ENCODE measurements at places on chromosomes 11 and 22.

GRCh38 chr22:27919942-27920755, 1.1 kb upstream of the PITPNB start:
- DNase-seq: no peak

DNA sequence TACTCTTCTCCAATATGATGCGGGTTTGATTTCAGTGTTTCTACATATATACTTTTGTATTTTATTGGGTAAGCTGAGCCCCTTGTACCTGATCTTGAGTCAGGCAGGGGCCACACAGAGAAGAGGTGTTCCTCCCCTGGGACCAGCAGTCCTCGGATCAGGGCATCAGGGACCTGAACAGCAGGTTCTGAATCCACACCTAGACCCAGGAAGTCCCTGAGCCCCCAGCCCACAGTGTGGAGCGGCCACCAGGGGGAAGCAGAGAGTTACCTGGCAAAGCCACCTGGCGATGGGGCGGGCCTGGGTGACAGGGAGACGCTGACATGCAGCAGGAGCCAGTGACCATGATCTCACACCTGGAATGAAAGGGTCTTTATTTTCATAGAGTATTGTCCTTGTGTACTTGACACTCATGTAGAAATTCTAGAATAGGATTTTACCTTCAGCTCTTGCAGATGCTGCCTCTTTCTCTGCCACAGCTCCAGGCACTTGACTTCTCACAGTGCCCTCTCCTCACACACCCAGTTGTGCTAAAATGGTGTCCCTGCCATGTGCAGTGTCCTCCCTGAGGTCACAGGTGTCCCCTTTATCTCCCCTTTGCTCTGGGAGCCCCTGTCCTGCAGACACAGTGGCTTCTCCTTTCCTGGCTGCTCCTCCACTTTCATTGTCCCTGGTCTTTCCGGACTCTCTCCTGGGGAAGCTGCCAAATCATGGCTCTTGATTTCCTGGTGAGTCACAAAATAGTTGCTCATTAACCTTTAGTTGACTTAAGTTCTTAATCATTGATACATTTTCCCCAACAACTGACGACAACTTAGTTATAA, 48.5 kb downstream of the GGTLC2 start:
- DNase-seq: peak; percentile 73

GRCh38 chr11:86678823-86679222, 6.4 kb upstream of the ME3 start:
- DNase-seq: no peak

GRCh38 chr11:22347857-22348487, 9.8 kb downstream of the SLC17A6 start:
- no peak for DNase-seq

DNA sequence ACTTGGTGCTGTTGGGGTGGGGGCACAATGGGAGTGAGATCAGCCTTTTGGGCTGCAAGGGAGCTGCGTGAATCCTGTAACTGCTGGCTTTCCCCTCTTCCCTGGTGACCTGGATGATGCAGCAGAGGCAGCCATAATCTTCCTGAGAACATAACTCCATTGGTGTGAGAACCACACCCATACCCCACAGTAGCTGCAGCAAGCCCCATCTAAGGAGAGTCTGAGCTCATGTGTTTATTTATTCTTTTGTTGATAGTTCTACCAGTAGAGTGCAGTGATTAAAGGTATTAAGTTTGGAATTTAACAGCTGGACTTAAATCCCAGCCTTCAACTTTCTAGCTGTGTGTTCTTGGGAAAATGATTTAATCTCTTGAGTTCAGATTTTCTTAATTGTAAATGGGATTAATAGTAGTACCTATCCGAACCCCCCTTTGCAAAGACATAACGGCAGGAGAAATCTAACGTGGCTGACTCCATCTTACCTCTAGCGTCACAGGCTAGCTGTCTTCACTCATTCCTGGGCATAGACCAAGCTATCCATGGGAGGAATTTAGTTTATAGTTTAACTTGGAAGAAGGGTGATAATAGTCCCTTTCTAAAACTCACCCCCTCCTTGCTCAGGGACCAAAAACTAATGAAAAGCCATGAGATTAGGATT, 385.0 kb upstream of the DDI1 start:
- DNase-seq: no peak

DNA sequence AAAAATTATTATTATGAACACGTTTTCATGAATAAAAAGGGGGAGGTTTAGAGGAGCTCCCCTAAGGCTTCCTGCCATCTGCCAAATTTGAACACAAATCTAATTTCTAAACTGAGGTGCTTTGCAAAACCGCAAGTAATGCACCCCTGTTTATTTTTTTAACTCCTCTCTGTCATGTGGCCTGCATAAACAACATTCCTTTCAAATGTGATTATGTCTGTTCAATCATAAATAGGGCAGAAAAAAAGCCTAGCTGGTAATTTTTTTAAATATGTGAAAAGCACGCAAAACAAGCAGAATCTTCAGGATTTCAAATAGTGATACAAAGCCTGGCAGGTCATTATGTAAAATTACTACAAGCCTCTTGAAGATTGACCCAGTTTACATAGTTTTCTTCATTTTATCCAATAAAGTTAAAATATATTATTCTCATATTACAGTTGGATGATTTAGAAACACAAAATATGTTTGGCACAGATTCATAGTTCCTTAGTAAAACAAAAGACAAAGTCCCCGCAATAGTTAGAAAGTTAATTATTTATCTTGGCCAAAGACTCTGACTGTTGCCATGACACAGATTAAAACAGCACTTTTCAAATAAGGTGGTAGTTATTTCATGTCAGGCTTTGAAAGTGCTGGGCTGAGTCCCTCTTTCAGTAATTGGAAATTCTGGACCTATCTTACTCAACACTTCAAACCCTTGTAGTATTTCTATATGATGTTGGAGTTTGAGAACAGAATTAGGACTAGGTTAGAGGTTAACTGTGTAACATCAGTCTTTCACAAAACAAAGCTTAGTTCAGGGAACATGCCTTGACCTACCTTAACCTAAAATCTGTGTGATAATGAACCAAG, 200.3 kb upstream of the MPPED2 start:
- DNase-seq: no peak

- DNase-seq: no peak
These were observed 15.0 kb upstream of the APOA1 start for GRCh38 chr11:116852261-116853031.

DNA sequence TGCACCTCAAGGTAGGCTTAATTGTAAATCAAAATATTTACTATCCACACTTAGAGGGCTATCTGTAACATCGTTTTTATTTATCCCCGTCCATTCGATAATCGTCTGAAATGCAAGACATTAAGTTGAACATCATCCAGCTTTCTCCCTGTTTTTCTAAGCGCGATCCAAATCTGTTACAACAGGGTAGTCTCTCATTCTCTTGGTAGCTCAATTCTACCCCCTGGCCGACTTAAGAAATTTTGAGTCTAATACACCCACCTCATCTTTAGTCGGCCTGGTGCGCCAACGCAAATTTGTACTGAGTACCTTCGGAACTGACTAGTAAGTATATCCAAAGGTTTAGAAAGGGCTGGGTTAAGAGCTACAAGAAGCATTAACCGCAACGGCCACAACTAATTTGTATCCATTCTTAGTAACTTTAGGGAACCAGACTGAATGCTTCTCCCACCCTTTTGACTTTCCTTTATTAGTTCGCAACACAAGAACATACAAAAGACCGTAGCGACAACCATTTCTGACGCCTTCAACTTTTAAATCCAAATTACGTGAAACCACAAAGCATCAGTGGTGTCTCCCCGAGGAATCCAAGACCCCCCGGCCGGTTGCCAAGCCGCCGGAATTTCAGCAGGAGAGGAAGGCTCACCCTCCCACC, 1.0 kb upstream of the ZNF143 start:
- DNase-seq: peak; percentile 38

DNA sequence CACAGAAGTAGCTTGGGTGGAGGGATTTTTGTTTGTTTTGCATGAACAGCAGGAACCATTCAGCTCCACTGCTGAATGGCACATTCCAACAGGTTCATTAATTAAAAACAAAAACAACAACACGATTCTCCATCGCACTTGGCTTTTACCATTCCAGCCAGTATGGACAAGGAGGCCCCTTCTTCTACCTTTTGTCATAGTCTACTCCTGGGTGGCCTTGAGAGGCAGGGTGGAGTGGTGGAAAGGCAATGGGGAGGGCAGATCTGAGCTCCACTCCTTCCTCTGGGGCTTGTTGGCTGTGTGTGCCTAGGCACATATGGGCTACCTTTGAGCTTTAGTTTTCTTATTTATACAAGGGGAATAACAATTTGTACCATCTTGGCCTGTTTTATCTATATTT, 4.8 kb downstream of the TIMP3 start:
- no peak for DNase-seq

- DNase-seq: no peak
These were observed 41.3 kb upstream of the API5 start for GRCh38 chr11:43270468-43270867.

- DNase-seq: no peak
These were observed 724.2 kb downstream of the BRD1 start for GRCh38 chr22:49103314-49104059.

- no peak for DNase-seq
These were observed 359.7 kb upstream of the PDGFD start for GRCh38 chr11:104523611-104524010.

DNA sequence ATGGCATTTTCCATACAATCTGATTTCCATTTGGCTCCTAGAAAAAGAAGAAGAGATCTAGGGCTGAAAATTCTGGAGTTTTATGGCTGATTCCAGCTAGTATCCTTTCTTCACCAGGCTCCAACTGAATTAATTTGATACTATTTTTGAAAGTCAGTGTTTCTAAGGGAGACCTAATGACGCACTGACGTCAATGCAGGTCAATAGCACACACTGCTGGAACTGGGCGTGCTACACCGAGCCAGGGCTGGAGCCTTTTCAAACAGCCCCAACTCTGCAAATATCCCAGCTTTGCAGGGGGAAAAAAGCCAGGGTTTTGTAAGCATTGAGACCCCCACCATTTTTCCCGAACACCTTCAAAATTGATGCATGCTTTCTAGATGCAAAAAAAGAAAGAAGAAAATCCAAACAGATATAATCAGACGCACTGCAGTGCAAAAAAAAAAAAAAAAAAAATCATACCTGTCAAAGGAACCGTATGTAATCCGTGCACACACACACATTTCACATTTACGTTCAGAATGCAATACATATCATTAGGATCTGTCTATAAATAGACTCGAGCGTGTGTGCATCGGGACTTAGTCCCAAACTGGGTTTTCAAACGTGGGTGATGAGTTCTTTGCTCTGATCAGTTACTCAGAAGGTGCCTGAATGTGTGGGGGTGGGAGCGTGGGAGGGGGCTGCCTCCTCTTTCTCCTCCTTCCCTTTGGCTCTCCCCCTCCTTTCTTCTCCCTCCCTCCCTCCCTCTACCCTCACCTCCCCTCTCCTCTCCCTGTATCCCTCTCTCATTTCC, 124.5 kb upstream of the HSD17B12 start:
- DNase-seq: no peak

GRCh38 chr22:47009304-47010101, 247.1 kb downstream of the TBC1D22A start:
- no peak for DNase-seq
